Foreskin keratinocyte (primary cell): ENCODE measurements at places on chromosomes 5 and 9. TPM values are rescaled to one million over a fixed set of nuclear protein-coding genes. Genes with fewer than 3 reads are reported as not detected.

Gene CLIC3
- 0.95 and 1.7 TPM in 2 replicates for total RNA-seq

Gene ALAD
- 10.6 and 12.0 TPM in 2 replicates for total RNA-seq

Gene ARID3C
- total RNA-seq = 0.07 and 0.17 TPM in 2 replicates

Gene CANX
- total RNA-seq = 419 and 450 TPM in 2 replicates

Gene PNPLA7
- 0.07 and 0.10 TPM in 2 replicates for total RNA-seq

Gene SH3GL2
- not detected in 2 replicates for total RNA-seq

Gene ZNF618
- total RNA-seq = 10.7 and 11.4 TPM in 2 replicates

Gene LAMC3
- 0.03 TPM in 1 of 2 replicates, not detected in the other for total RNA-seq

Gene ZNF883
- total RNA-seq = 1.6 and 3.3 TPM in 2 replicates

Gene SPINK13
- not detected in 2 replicates for total RNA-seq

Gene LOX
- 0.14 and 0.58 TPM in 2 replicates for total RNA-seq

Gene PGM5
- total RNA-seq = not detected in 2 replicates

Gene HCN1
- total RNA-seq = not detected in 2 replicates

Gene PDE6A
- total RNA-seq = not detected in 2 replicates

Gene PCDHAC2
- total RNA-seq = 3.4 and 4.6 TPM in 2 replicates

Gene SYNPO
- total RNA-seq = 8.8 and 10.1 TPM in 2 replicates

Gene C9
- not detected in 2 replicates for total RNA-seq

Gene FAM221B
- total RNA-seq = not detected in 2 replicates

Gene PRLR
- 0.07 TPM in 1 of 2 replicates, not detected in the other for total RNA-seq

Gene SLC6A18
- total RNA-seq = not detected in 2 replicates

Gene MSX2
- total RNA-seq = 2.8 and 4.0 TPM in 2 replicates

Gene GDF9
- total RNA-seq = 0.11 and 0.14 TPM in 2 replicates

Gene PCDHGC4
- total RNA-seq = 0.28 and 0.54 TPM in 2 replicates

Gene NUP155
- 41.5 and 43.6 TPM in 2 replicates for total RNA-seq

Gene MLLT3
- total RNA-seq = 11.9 and 16.9 TPM in 2 replicates
